ENCODE measurements at places on chromosomes 5 and 9. TPM values are rescaled to one million over a fixed set of nuclear protein-coding genes. Genes with fewer than 3 reads are reported as not detected.
A peak's percentile ranks its signal among the peaks of the same experiment; 100 is the strongest.

DNA sequence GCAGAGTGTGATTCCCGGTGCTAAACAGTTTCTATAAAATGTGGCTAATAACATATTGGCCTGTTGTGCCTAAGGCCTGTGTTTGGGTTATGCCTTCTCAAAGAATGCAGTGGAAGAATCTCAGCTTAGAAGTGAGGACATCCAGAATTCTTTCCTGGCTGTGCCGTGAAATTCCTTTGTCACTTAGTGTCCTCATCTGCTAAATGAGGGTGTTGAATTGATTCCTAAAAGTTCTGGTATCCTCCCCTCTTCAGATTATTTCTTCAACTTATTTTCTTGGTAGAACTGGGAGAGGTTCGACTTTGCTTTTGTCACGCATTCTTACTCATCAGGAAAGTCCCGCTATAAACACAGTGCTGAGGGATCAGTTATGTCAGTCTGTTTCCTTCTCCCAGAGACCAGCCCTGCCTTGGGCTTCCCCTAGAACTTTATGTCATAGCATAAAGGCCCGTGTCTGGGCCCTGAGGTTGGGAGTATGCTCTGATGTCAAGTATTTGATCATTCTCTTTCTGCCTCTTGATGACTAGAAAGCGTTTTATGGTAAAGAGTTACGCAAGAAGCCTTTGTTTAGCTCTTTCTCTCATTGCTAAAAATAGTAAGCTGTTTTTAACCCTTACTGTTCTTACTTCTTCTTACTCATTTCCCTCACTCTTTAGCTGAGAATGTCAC is 29.5 kb downstream of the MTAP start:
- H3K27me3 ChIP-seq, result no peaks in the 10 kb centered on the region
- no peak for DNase-seq
- no peak overlapping the region for H3K4me3 ChIP-seq
- H3K27ac ChIP-seq, result peak overlapping the region; percentile 37
- no peaks in the 10 kb centered on the region for H3K4me1 ChIP-seq
- H3K36me3 ChIP-seq, result peaks cover 19% of the 10 kb centered on the region

- no peak overlapping the region for H3K27ac ChIP-seq
- H3K4me1 ChIP-seq, result no peaks in the 10 kb centered on the region
- no peak overlapping the region for H3K4me3 ChIP-seq
- no peaks in the 10 kb centered on the region for H3K36me3 ChIP-seq
- no peak for DNase-seq
Observed at GRCh38 chr9:134319306-134320125, 6.7 kb upstream of the RXRA start.

- DNase-seq, result no peak
- no peaks in the 10 kb centered on the region for H3K27me3 ChIP-seq
- H3K4me1 ChIP-seq, result peaks cover 29% of the 10 kb centered on the region
- H3K36me3 ChIP-seq, result no peaks in the 10 kb centered on the region
- H3K27ac ChIP-seq, result peak overlapping the region; percentile 47
Observed at GRCh38 chr5:142296914-142297417, 27.9 kb downstream of the SPRY4 start.

- H3K27ac ChIP-seq, result peak overlapping the region; percentile 94
- H3K4me1 ChIP-seq, result peaks cover 60% of the 10 kb centered on the region
- H3K27me3 ChIP-seq, result no peaks in the 10 kb centered on the region
- peak overlapping the region; percentile 61 for H3K4me3 ChIP-seq
Observed at GRCh38 chr5:52799358-52799982, 11.8 kb downstream of the ITGA1 start.

GRCh38 chr5:128673970-128674369 is 135.9 kb upstream of the FBN2 start:
- H3K36me3 ChIP-seq, result no peaks in the 10 kb centered on the region
- no peak overlapping the region for H3K4me3 ChIP-seq
- no peaks in the 10 kb centered on the region for H3K27me3 ChIP-seq
- no peak overlapping the region for H3K27ac ChIP-seq
- no peaks in the 10 kb centered on the region for H3K4me1 ChIP-seq

GRCh38 chr9:128892221-128892921 is 10.4 kb downstream of the LRRC8A start:
- H3K4me1 ChIP-seq, result peaks cover 47% of the 10 kb centered on the region
- H3K36me3 ChIP-seq, result peaks cover 75% of the 10 kb centered on the region
- no peaks in the 10 kb centered on the region for H3K27me3 ChIP-seq
- no peak overlapping the region for H3K4me3 ChIP-seq

DNA sequence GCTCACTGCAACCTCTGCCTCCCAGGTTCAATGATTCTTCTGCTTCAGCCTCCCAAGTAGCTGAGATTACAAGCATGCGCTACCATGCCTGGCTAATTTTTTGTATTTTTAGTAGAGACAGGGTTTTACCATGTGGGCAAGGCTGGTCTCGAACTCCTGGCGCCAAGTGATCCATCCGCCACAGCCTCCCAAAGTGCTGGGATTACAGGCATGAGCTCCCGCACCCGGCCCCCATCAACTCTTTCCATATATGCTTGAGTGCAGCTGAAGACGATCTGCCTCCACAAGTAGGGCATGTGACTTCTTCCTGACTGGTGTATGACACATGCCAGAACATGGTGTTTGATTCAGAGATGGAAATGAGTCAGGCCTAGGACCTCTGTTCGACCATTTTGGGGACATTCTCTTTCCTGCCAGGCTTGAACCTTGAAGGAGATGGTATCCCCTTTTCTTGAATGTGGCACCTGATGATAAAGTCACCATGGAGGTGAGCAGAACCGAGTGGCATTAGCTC is 7.5 kb upstream of the CNOT6 start:
- no peaks in the 10 kb centered on the region for H3K36me3 ChIP-seq
- no peak for DNase-seq
- H3K27ac ChIP-seq, result no peak overlapping the region
- H3K4me1 ChIP-seq, result peaks cover 3% of the 10 kb centered on the region
- no peaks in the 10 kb centered on the region for H3K27me3 ChIP-seq
- no peak overlapping the region for H3K4me3 ChIP-seq

GRCh38 chr5:136056771-136057335 is 28.1 kb downstream of the TGFBI start:
- peak overlapping the region; percentile 57 for H3K27ac ChIP-seq
- H3K36me3 ChIP-seq, result peaks cover 11% of the 10 kb centered on the region
- H3K4me1 ChIP-seq, result peaks cover 29% of the 10 kb centered on the region
- H3K27me3 ChIP-seq, result no peaks in the 10 kb centered on the region
- DNase-seq, result no peak

- H3K27ac ChIP-seq, result no peak overlapping the region
- H3K4me3 ChIP-seq, result no peak overlapping the region
- no peaks in the 10 kb centered on the region for H3K27me3 ChIP-seq
- no peaks in the 10 kb centered on the region for H3K4me1 ChIP-seq
- DNase-seq, result no peak
Observed at GRCh38 chr5:109516390-109516789, 106.6 kb upstream of the PJA2 start.

- no peaks in the 10 kb centered on the region for H3K36me3 ChIP-seq
- no peak overlapping the region for H3K27ac ChIP-seq
- no peak overlapping the region for H3K4me3 ChIP-seq
- H3K27me3 ChIP-seq, result no peaks in the 10 kb centered on the region
- no peak for DNase-seq
- H3K4me1 ChIP-seq, result no peaks in the 10 kb centered on the region
Observed at GRCh38 chr9:73549991-73550390, 398.3 kb downstream of the ANXA1 start.

GRCh38 chr9:89730715-89731114 is 125.9 kb downstream of the GADD45G start:
- no peak for DNase-seq
- no peaks in the 10 kb centered on the region for H3K36me3 ChIP-seq
- no peaks in the 10 kb centered on the region for H3K27me3 ChIP-seq
- no peaks in the 10 kb centered on the region for H3K4me1 ChIP-seq
- no peak overlapping the region for H3K27ac ChIP-seq

DNA sequence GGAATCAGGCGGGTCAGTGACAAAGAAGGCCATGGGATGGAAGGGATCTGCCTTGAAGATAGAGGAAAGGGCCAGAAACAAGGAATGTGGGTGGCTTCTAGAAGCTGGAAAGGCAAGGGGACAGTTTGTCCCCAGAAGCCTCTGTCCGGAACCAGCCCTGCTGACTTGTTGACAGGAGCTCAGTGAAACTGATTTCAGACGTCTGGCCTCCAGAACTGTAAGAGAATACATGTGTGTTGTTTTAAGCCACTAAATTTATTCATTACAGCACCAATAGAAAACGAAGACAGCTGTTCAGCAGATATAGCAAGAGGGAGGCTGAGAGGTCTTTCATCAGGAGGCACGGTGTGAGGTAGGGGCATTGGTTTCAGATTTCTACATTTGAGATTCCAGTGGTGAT is 422.5 kb downstream of the KDM4C start:
- DNase-seq, result no peak
- H3K27ac ChIP-seq, result no peak overlapping the region
- H3K36me3 ChIP-seq, result no peaks in the 10 kb centered on the region

GRCh38 chr5:167232675-167233311 is 1058.7 kb upstream of the WWC1 start:
- no peaks in the 10 kb centered on the region for H3K27me3 ChIP-seq
- H3K27ac ChIP-seq, result no peak overlapping the region
- no peaks in the 10 kb centered on the region for H3K4me1 ChIP-seq
- no peak overlapping the region for H3K4me3 ChIP-seq
- no peaks in the 10 kb centered on the region for H3K36me3 ChIP-seq

DNA sequence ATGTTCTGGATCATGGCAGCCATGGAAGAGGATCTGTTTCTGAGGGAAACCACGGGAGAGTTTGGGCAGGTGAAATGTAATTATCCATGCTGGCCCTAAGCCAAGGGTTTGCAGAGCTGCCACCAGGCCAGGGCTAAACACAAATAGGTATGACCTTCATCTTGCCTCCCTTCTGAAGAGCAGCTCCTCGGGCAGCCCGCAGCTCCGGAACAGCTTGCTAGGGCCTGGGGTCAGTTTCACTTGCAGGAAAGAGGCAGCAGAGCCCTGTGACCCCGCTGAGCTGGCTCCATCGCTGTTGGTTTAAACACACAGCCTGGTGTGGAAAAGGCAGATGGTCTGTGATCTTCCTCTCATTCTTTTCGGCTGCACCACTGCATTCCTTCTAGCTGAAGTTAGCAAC is 141.4 kb downstream of the TMEM38B start:
- no peak overlapping the region for H3K27ac ChIP-seq
- DNase-seq, result no peak
- H3K4me1 ChIP-seq, result no peaks in the 10 kb centered on the region
- no peaks in the 10 kb centered on the region for H3K27me3 ChIP-seq
- H3K4me3 ChIP-seq, result no peak overlapping the region
- no peaks in the 10 kb centered on the region for H3K36me3 ChIP-seq

DNA sequence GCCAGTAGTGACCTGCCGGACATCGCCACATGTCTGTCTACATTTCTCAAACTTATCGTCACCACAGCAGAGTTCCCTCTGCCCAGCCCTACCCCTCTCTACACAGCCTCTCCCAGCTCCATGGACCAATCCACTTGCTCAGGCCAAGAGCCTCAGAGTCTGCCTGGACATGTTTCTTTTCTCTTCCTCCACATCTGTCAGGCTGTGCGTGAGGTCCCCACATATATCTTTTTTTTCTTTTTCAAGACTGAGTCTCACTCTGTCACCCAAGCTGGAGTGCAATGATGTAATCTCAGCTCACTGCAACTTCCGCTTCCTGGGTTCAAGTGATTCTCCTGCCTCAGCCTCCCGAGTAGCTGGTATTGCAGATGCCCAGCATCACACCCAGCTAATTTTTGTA is 62.7 kb upstream of the GGTA1 start:
- no peak overlapping the region for H3K27ac ChIP-seq
- no peak for DNase-seq
- no peaks in the 10 kb centered on the region for H3K27me3 ChIP-seq
- no peaks in the 10 kb centered on the region for H3K36me3 ChIP-seq

- peaks cover 27% of the 10 kb centered on the region for H3K36me3 ChIP-seq
- no peaks in the 10 kb centered on the region for H3K27me3 ChIP-seq
- no peak for DNase-seq
Observed at GRCh38 chr9:129835860-129836223, 584 bp downstream of the USP20 start.

- H3K36me3 ChIP-seq, result no peaks in the 10 kb centered on the region
- H3K27ac ChIP-seq, result no peak overlapping the region
- H3K27me3 ChIP-seq, result no peaks in the 10 kb centered on the region
- no peak overlapping the region for H3K4me3 ChIP-seq
- DNase-seq, result no peak
Observed at GRCh38 chr5:158145827-158146226, 286.9 kb upstream of the CLINT1 start.

DNA sequence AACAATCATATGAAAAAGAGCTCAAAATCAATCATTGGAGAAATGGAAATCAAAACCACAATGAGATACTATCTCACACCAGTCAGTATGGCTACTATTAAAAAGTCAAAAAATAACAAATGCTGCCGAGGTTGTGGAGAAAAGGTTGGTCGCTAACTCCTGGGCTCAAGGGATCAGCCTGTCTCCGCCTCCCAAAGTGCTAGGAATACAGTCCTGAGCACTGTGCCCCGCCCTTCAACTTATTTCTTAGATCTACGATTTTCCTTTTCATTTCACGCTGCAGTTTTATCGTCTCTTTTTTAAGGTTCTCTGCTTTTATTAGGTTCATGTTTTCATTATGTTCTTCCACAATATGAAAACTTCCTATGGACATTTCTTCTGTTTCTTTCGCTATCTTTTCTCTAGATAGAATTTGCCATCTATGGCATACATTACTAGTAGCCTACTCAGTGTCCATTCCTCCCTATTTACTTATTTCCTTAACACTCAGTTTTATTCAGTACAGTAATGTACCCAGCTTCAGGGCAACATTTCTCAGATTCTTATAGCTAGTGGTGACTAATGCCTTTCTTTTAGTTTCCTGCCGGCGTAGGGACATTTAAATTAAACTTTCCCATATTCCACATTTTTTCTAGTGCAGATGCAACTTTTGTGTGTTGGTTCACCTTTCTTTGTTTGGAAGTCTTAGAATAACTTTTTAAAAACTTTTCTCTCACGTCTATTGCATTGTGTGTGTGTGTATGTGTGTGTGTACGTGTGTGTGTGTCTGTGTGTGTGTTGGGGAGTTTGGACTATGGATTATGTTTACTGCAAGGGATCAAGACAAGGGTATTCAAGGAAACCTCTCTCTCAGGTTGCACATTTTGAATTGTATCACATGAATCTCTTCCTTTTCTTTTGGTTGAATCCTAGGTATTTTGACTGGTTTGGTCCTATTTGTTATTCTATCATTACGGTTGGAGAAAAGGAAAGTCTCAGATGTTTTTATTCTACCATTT is 21.6 kb upstream of the FBN2 start:
- no peak overlapping the region for H3K27ac ChIP-seq
- no peak overlapping the region for H3K4me3 ChIP-seq
- H3K27me3 ChIP-seq, result no peaks in the 10 kb centered on the region

GRCh38 chr5:134249469-134250379 is 23.9 kb upstream of the PPP2CA start:
- H3K27ac ChIP-seq, result peak overlapping the region; percentile 67
- H3K4me1 ChIP-seq, result no peaks in the 10 kb centered on the region
- H3K4me3 ChIP-seq, result no peak overlapping the region
- H3K27me3 ChIP-seq, result no peaks in the 10 kb centered on the region
- H3K36me3 ChIP-seq, result no peaks in the 10 kb centered on the region
- no peak for DNase-seq

NR2F1-AS1 gene
- total RNA-seq, result 7.1 TPM

PCDHGA2 gene
- total RNA-seq, result 7.5 TPM

MED22 gene
- 15.1 TPM for total RNA-seq

FYB1 gene
- total RNA-seq, result 1.8 TPM

RNF208 gene
- total RNA-seq, result 7.9 TPM

EIF4E1B gene
- not detected for total RNA-seq

PRLR gene
- total RNA-seq, result 0.15 TPM

SLC4A9 gene
- total RNA-seq, result not detected

PCDHGB7 gene
- total RNA-seq, result 10.5 TPM

MAP1B gene
- total RNA-seq, result 558 TPM

HTR4 gene
- 7.9 TPM for total RNA-seq

TUT7 gene
- total RNA-seq, result 16.3 TPM

MUSK gene
- total RNA-seq, result 6.1 TPM

SCGB3A1 gene
- total RNA-seq, result not detected

C9orf153 gene
- total RNA-seq, result not detected

Data from right atrium auricular region (tissue), 2 donors.